ENCODE measurements at places on chromosomes 5 and 9.

GRCh38 chr5:68398146-68398812 lies 182.7 kb downstream of the PIK3R1 start:
- no peak for DNase-seq

DNA sequence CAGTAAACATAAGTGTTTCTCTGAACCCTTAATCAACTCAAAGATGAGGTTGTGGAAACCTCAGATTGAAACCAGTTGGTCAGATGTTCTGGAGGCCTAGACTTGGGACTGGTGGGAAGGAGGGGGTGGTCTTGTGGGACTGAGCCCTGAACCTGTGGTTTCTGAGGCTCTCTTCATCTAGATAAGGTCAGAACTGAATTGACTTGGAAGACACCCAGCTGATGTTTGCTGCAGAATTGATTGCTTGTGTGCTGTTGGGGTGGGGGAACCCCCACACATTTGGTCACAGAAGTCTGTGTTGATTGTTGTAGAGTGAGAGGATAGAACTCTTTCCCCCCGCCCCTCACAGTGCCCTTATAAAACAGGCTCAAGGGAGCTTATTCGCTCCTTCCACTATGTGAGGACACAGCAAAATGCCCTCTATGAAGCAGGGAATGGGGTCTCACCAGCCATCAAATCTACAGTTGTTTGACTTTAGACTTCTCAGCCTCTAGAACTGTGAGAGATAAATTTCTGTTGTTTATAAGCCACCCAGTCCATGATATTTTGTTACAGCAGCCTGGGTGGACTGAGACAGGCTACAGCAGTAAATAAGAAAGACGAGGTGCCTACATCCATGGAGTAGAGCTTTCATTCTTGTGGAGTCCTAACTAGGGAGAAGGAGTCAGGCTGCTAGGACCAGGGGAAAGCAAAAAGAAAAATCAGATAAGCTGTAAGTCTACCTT lies 25.7 kb upstream of the UGCG start:
- DNase-seq: no peak

- no peak for DNase-seq
These were observed 46.0 kb upstream of the OSMR start for GRCh38 chr5:38799556-38800377.

DNA sequence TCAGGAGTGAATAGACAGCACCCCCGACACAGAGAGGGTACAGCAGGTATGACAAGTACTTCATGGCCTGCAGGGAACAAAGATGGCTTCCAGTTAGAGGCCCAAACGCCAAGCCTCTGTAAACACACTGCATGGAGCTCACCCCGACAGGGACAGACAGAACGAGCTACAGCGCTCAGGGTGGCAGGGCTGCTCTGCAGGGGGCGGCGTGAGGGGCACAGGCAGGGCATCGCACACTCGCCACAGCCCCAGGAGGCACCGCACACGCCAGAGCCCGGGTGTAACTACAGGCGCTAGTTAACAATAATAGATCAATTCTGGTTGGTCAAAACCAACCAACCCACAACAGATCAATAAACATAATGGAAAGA lies 21.1 kb downstream of the CLPTM1L start:
- no peak for DNase-seq

DNA sequence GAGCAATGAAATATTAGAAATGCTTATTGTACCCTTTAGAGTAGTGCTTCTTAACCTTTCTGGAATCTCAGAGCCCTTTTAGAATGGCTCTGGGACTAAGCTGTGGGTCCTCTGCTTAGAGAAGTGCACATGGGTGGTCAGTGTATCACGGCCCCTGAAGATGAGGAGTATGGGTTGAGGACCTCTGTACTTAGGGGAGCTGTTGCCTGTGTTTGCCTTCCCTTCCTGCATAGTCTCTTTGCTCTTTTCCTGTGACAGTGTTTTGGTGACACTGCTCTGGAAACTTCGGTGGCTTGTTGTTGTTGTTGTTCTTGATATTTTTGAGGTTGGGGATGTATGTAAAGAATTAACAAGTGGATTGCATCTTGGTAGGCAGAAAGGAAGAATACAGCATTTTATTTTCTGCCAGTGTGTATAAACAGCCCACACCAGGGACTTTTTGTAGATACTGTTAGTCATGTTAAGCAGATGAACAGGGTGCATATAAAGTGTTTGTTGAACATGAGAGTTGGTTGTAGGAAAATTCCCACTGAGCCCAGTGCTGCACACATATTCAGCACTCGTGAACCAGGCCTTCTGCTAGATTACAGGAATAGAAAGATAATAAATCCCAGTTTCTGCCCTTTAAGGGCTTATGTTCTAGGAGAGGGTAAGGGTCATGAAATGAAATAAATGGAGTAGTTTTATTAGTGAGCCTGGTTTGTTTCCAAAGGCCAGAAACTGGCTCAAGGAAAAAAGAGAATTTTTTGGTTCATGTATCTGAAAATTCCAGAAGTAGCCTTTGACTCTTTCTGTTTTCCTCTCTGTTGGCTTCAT lies 199.7 kb downstream of the ARHGAP26 start:
- DNase-seq: no peak

- DNase-seq: no peak
These were observed 49.4 kb upstream of the GRIN3A start for GRCh38 chr9:101787891-101788290.

DNA sequence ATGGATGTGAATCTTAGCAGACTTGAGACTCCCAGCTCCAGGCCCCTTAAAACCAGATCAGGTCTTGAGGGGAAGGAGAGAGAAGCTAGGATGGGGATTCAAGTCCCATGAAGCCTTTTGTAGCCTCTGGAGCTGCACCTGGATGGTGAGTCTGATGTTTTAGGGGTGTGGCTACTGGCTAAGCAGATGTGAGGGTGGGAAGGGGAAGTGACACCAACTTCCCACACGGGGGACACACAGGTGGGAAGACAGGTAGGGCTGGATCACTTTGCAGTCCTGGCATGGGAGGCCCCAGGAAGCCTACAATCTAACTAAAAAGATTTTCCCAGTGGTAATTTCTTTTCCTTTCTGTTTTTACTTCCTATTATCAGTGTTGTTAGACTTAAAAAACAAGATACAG lies 38.7 kb upstream of the UBAP2 start:
- DNase-seq: no peak

DNA sequence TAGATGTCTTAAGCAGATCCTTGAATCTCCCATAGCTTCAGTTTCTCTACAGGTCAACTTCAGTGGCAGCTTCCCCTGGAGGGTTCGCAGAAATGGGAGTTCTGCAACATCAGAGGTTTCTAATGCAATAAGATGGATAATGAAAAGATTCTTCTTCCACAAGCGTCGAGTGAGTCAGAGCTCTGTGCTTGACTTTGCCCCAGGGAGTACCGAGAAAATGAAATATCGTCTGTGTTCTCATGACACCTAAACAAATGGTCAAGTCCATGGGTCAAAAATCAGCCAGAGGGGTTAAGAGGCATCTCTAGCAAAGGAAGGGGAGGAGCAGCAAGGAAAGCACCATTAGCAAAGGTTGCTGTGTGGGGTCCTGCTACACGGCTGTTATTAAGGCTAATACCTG lies 3.2 kb upstream of the ADRA1B start:
- DNase-seq: no peak

DNA sequence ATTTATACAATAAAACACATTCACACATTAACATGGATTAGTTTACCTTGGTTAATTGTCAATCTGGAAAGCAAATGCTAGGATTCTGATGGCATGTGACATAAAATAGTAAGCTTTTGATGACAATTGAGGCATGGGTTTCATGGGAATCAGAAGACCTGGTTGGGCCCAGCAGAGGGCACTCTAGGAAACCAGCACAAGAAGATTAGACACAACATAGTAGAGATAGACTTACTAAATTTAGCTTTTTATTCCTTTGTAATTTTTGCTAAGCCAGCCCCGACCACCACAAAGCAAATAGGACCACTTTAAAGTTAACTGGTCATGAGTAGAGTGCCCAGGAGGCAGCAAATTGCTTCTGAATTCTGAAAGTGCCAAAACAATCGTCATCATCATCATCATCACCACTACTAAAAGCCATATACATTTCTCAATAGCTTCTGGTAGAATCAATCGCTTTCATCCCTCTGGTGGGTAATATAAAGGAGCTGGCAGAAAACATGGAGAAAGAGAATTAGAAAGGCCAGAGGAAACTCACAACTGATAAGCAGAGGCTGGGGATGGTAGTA lies 163.2 kb downstream of the ARRDC3 start:
- DNase-seq: no peak

DNA sequence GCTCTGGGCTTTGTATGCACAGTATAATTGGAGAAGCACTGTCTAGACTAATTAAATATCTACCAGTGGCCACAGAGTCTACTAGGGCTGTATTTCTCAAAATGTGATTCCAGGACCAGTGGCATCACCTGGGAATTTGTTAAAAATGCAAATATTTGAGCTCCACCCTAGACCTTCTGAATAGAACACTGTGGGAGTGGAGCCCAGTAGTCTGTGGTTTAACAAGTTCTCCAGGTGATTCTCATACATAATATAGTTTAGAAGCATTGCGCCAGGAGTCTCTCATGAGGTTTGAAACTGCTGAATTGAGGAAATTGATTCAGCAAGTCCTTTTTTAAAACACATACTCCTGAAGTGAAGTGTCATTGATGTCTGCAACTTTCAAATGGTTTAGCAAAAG lies 74.7 kb downstream of the FCHO2 start:
- no peak for DNase-seq

DNA sequence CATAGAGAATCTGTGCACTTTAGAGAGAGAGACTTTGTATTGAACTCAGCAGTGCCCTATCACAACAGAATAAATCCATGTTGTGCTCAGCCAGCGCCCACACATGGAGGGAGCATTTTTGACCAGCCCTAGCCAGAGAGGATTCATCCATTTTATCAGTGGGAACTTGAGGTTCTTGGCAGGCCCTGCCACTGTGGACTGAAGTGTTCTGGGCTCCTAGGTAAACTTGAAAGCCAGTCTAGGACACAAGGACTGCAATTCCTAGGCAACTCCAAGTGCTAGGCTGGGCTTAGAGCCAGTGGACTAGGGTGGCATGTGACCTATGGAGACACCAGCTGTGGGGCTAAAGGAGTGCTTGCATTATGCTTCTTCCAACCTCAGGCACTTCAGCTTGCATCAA lies 523.5 kb downstream of the CDH12 start:
- DNase-seq: no peak

- DNase-seq: no peak
These were observed 15.5 kb downstream of the ENC1 start for GRCh38 chr5:74624931-74625505.

DNA sequence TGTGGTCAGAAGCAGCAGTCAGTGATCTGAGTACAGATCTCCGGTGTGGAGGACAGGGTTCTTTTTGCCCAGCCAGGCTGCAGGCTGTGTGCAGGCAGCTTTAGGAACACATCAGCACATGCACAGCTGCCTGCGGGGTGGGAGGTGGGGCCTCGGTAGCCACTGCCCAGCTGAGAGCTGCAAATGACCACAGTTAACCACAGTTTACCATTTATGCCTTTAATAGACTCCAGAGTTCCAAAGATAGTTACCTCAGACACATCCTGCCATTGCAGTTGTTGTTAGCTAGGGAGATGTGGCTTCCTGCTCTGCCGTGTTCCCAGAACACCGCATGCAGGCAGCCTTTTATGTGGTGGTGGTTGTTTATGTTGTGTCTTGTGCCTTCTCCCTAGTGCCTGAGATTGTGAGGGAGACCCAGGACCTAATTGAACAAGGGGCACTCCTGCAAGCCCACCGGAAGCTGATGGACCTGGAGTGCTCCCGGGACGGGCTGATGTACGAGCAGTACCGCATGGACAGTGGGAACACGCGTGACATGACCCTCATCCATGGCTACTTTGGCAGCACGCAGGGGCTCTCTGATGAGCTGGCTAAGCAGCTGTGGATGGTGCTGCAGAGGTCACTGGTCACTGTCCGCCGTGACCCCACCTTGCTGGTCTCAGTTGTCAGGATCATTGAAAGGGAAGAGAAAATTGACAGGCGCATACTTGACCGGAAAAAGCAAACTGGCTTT lies 10.2 kb downstream of the EXOC3 start:
- DNase-seq: no peak

All from kidney epithelial cell (primary cell).